Stimulated activated naive CD4-positive, alpha-beta T cell (primary cell): ENCODE measurements at places on chromosomes 4 and X.

DNA sequence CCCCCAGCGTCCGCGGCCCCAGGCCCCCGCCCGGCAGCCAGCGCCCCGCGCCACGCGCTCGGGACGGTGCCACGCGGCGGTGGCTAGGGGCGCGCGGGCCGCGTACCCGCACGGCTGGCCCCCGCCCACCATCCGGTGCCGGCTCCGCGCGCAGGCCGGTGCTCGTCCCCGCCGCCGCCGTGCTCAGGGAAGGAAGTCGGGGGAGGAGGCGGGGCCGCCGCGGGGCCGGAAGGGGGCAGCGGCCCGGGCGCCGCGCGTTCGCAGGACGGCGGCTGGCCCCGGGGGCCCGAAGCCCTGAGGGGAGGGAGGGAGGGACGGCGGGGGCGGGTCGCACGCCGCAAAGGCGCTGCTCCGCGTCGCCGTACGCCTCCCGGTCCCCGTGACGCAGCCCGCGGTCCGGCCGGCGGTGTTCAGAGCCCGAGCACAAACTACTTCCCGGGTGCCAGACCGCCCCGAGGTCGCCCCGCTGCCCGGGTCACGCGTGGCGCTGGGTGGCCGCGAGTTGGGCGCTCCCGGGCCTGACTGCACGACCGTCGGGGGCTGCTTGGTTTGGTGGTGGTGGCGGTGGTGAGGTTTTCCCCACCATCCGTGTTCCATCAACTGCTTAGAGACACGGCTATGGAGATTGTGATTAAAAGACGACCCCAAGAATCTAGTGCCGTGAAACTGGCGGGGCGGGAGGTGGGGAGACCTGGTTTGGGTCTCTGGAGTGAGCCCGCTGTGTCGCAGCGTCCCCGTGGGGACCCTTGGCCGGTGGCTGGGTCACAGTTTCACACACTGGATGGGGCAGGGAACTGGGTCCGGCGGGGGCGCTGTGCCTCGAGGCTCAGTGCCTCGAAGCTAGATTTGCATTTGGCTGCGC is at the start of gene DCTD:
TSS of gene DCTD (minus strand) at position 205 of the 862 bp plus-strand sequence. CDS start 1,818 bp downstream, outside the sequence.
- DNase-seq: peak; percentile 86

- no peak for DNase-seq
Observed at GRCh38 chrX:97402333-97402732, 518.6 kb downstream of the RPA4 start.

GRCh38 chrX:48083212-48083611 is 11.8 kb upstream of the ZNF630 start:
- DNase-seq: peak; percentile 46

- no peak for DNase-seq
Observed at GRCh38 chr4:87895964-87896621, 63.3 kb downstream of the MEPE start.

- peak; percentile 76 for DNase-seq
Observed at GRCh38 chrX:65697915-65698796, 30.7 kb downstream of the MSN start.

- no peak for DNase-seq
Observed at GRCh38 chrX:70508296-70508911, 63.8 kb downstream of the DLG3 start.

- DNase-seq: no peak
Observed at GRCh38 chr4:106766519-106766918, 269.6 kb downstream of the DKK2 start.
